Breast epithelium (tissue), 4 donors: ENCODE measurements at places on chromosomes 5 and 9. TPM values are rescaled to one million over a fixed set of nuclear protein-coding genes. Genes with fewer than 3 reads are reported as not detected.

Gene LHX6
- 1.8 TPM for total RNA-seq

- no peak for DNase-seq
Observed at GRCh38 chr5:179243333-179243732, 101.9 kb downstream of the ADAMTS2 start.

Gene GIN1
- 3.4 TPM for total RNA-seq

Gene STX17
- total RNA-seq, result 67.9 TPM

DNA sequence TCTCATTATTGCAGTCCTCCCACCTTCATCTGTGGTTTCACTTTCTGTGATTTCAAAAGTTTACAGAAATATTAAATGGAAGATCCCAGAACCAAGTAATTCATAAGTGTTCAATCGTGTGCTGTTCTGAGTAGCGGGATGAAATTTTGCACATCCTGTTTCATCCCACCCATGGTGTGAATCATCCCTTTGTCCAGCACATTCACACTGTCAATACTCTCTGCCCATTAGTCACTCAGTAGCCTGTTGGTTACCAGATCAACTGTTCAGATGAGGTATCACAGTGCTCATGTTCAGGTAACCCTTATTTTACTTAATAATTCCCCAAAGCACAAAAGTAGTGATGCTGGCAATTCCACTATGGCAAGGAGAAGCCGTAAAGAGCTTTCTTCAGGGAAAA lies 26.8 kb downstream of the FAM81B start:
- DNase-seq, result no peak

DNA sequence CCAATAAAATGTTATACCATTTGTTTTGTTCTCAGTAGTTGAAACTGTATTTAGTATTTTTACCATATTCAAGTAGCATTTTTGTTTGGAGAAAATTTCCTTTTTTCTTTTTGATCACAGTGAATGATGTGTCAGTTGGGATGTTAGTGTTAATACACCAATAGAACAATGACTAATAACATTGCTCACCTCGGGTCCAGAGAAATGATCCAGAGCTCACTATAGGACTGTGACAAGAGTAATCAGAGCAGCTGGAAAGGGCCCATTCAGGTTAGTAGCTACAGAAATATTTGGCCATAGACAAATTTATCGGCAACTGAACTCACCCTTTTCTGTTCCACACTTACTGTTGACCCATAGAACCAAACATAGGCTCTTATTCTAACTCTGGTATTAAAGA lies 989.2 kb downstream of the TLE4 start:
- no peak for DNase-seq

- no peak for DNase-seq
Observed at GRCh38 chr5:94705427-94705826, 87.0 kb downstream of the SLF1 start.

GRCh38 chr5:146072595-146072994 lies 32.8 kb downstream of the PLAC8L1 start:
- DNase-seq, result no peak

Gene PCA3
- total RNA-seq, result 0.44 TPM

GRCh38 chr9:5820425-5820824 lies 12.5 kb downstream of the ERMP1 start:
- no peak for DNase-seq

Gene NUTM2F
- total RNA-seq, result not detected

DNA sequence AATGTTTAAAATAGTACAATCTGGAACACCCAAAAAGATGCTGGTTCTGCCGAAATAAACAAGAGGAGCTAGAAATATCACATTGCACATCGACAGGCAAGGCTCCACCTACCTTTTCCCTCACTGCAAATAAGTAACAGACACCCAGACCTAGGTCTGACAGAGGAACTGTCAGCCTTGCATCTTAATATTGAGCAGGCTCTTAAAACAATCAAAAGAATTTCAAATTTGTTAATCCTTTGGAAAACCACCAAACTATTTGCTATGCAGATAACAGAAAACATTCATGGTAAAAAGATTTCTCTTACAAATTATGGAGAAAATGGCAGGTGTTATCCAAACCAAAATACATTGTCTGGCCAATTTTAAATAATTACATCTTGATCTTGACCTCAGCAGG lies 71.3 kb downstream of the FRMD3 start:
- no peak for DNase-seq

Gene SAXO1
- total RNA-seq, result 0.29 TPM

Gene PIP5KL1
- total RNA-seq, result 2.2 TPM

DNA sequence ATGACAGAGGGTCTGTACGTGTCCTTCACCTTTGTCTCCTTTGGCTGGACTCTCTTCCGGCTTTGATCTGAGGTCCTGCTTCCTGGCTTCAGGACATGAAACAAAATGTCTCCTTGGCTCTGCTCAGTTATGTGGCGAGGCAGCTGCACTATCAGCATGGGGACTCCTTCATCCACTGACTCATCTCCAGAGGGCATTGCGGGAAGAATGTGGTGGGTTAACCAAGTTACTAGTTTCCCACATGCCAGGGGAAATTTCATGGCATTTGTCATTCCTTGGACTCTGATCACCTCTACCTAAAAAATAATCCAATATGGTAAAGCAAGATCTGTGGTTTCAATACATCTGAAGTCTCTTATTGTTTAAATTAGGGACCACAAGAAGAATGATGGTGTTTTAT lies 259.7 kb downstream of the MED10 start:
- no peak for DNase-seq

DNA sequence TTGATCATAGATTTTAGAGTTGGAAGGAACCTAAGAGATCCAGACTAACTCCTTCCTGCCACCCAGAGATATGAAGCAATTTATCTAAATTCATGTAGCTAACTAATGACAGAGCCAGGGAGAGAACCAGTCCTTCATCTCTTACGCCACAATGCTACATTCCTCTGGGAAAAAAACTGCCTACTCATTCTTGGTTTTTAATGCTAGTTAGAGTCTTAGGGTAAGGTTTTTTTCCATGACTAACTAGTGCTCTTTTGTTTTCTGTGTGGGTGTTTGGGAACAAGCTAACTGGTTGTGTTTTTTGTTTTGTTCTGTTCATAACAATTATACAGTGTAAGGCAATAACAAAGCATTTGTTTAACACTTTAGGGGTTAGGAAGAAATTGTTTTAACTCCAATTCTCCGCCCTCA lies 52.4 kb downstream of the SLC44A1 start:
- DNase-seq, result no peak

DNA sequence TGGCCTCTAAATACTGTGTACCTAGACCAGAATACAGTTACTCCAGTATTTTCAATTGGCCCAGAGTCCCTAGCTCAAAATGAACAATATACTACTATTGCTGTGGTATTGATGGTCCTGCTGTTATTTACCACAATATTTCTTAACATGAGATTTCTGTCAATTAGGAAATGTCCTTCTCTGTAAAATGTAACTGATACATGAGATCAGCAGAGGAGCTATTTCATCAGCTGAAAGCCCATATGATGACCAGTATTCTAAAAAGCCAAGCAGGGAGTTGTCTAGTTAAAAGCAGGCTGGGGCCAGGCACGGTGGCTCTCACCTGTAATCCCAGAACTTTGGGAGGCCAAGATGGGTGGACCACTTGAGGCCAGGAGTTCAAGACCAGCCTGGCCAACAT lies 187.7 kb upstream of the PTGER4 start:
- no peak for DNase-seq

Gene RAB3C
- total RNA-seq, result 0.29 TPM

GRCh38 chr9:15187589-15187988 lies 119.4 kb downstream of the TTC39B start:
- DNase-seq, result no peak

DNA sequence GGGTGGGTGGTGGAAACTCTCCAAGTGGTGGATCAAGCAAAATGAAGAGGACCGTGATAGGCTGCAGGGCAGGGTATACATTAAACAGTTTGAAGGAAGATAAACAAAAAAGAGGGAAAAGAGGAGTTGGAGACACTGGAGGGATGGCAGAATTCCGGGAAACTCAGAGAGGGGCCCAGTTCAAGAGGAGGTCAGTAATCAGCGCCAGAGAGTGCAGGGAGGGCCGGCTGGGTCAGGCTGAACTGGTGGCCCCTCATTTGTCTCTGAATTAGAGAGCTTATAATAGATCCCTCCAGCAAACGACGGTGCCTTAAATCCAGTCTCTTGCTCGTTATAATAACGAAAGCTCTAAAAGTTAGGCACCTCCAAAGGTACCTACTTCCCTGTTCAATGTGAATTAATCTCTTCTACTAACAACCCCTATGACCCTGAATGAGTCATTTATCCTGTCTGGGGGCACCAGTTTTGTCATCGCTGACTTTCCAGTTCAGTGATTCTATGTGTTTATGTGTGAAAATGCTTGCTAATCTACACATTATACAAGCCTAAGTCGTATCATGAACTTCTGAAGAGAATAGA lies 2.4 kb upstream of the ZSWIM6 start:
- DNase-seq, result no peak

DNA sequence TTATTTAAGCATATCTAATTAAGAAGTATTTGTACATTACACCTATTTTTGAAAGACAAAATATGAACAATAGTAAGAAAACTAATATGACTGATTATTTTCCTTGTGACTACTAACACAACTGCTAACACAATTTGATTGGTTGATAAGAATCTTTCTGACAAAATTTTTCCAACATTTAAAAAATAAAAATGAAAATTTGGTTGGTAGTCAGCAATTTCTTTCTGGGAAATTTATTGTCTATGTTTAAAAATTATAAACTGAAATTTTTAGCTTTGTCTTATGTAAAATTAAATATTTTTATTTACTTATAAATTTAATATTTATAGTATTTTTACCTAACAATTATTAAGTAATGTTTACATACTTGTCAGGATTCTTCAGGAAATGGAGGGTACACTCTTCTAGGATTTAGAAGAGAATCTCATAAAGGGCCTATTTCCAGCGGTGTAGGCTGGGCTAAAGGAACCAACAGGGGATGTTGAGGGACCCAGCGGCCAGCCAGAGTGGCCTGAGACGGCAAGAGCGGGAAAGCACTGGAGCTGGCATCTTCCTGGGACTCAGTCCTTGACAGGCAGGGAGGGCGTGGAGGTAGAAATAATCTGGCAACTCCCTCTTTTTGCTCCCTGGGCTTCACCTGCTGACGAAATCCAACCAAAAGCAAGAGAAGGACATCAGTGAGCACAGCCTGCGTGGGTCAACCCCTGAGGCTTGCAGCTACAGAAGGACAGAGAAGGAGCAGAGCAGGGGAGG lies 14.7 kb upstream of the FAM120A start:
- DNase-seq, result no peak
